Pulmonary artery endothelial cell (primary cell): ENCODE measurements at places on chromosomes 1 and 21. TPM values are rescaled to one million over a fixed set of nuclear protein-coding genes. Genes with fewer than 3 reads are reported as not detected.

GRCh38 chr1:74681851-74682250, 8.3 kb upstream of the ERICH3 start:
- no peak for DNase-seq

GRCh38 chr1:166036092-166036491, 130.7 kb downstream of the FAM78B start:
- DNase-seq: no peak

DNA sequence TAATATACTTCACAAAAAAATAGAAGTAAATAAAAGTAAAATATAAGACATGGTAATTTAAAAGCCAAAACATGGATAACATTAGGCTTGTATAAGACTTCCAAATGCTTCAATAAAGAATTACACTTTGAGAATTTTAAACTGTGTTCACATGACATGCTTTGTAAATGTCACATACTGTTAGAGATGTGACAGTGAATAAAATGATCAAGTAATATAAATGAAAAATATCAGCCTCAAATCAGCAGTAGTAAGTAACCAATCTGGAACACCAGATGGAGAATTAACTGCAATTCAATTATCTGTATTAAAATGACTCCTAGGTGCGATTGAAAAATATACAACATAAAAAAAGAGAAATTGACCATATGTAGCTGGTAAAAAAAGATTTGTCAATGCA, 1260.8 kb downstream of the BRINP3 start:
- no peak for DNase-seq

- DNase-seq: no peak
These were observed 1054.4 kb downstream of the AMY1C start for GRCh38 chr1:104804147-104804546.

GRCh38 chr1:63691701-63692425, 82.0 kb upstream of the ROR1 start:
- peak; percentile 71 for DNase-seq

- no peak for DNase-seq
These were observed 18.8 kb upstream of the ARHGEF10L start for GRCh38 chr1:17520473-17521319.

GRCh38 chr1:151006327-151007052, at the start of gene MINDY1:
TSS of gene MINDY1 (minus strand) at chr1:151006902. CDS start at chr1:151002617, 4,285 bp downstream.
- peak; percentile 71 for DNase-seq

DNA sequence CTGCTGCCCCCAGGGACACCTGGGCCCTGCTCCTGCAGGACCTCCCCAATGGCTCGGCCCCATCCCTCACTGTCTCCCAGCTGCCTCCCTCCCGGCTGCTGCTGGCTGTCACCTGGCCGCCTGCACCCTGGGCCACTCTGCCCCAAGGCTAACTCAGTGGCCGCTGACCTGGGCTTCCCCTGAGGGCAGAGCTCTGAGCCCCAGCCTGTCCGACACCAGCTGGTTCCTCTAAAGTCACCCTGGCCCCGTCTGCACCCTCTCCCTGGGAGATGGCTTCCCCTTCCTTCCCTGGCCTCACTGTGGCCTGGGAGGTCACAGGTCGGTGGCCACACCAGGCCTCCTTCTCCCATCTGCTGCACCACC, 15.0 kb downstream of the ITGB2 start:
- DNase-seq: no peak

- DNase-seq: no peak
These were observed 82.3 kb downstream of the TM2D1 start for GRCh38 chr1:61642475-61643232.

- DNase-seq: no peak
These were observed 265 bp downstream of the CD1B start for GRCh38 chr1:158331106-158331425.

- DNase-seq: no peak
These were observed 78.0 kb downstream of the HLX start for GRCh38 chr1:220957233-220957605.

GRCh38 chr1:40789661-40790430, 6.3 kb downstream of the KCNQ4 start:
- DNase-seq: no peak

GRCh38 chr1:172340520-172340919, 80.0 kb upstream of the C1orf105 start:
- DNase-seq: no peak

- DNase-seq: no peak
These were observed 11.2 kb upstream of the DPH2 start for GRCh38 chr1:43958351-43959255.

- no peak for DNase-seq
These were observed 8.2 kb downstream of the SON start for GRCh38 chr21:33550772-33551660.

GRCh38 chr21:37128076-37128475, 55.0 kb downstream of the TTC3 start:
- DNase-seq: no peak

- DNase-seq: peak; percentile 10
These were observed 550.9 kb downstream of the SMYD3 start for GRCh38 chr1:245956225-245956624.

DNA sequence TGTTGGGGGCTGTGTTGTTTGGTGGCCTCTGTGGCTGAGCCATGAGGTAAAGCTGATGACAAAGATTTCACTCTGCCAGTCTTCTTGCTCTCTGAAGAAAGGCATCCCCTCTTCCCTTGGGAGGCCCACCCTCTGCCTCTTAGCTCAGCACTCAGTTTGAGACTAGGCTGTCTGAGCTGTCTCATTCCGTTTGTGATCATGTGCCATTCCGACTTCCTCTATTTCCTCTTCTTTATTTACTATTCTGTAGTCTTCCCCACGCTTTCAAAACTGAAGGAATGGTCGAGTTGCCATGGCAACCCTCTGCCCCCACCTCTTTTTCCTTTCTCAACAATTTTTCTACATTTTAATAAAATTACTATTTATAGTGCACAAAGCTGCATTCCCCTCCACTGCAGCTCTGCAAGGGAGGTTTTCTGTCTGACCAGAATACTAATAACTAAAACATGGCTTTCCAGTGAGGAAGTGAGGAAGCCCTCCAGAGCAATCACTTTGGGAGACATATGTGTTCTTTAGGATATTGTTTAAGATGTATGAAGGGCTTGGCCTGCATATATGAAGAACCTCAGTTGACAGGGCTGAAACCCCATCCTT, 30.8 kb downstream of the KCNA3 start:
- DNase-seq: no peak

DNA sequence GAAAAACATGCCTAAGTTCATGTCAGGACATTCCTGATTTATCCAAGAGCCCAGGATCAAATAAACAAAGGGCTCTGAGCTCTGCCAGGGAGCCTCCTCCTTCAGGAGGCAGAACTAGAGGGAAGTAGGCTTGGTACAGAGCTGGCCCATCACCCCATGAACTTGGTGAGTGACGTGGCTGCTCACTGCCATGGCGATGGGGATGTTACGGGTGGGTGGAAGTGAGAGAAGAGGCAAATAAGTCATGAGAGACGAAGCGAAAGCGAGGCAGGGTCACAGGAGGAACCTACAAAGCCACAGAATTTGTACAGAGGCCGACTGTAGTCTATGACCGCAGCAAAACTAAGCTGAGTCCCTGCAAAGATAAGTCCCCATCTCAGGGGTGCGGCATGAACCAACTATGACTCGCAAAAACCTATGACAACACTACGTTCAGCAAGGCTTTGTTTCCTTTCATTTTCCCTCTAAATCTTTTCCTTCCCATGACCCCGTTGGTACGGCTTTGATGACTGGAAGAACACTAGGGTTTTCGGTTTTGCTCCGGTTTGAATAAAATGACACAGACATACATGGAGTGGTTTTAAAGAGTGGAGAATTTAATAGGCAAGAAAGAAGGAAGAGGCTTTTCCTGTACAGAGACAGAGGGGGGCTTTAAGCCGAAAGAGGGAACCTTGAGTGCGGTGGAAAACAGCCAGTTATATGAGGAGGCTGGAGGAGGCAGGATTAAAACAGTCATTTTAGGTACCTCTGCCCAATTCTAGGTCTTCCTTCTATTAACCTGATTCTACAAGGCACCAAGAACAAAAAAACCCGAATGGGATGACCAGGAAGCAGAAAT, 74.1 kb downstream of the CD46 start:
- peak; percentile 37 for DNase-seq

- DNase-seq: no peak
These were observed 570 bp upstream of the NPR1 start for GRCh38 chr1:153677718-153678518.

SLC25A34 gene
- 0.20 and 0.42 TPM in 2 replicates for total RNA-seq

WNT4 gene
- total RNA-seq: 0.04 and 0.13 TPM in 2 replicates

LIN9 gene
- 7.6 and 11.1 TPM in 2 replicates for total RNA-seq

TTC22 gene
- total RNA-seq: not detected in 2 replicates

SMIM11 gene
- total RNA-seq: 7.6 and 21.9 TPM in 2 replicates

SMYD3 gene
- total RNA-seq: 26.7 and 26.8 TPM in 2 replicates

KCNA2 gene
- total RNA-seq: not detected in 2 replicates
